Left colon (tissue), 2 donors: ENCODE measurements at places on chromosomes 1 and 21.

GRCh38 chr1:11881749-11882441 is 23.1 kb upstream of the NPPB start:
- no peak for DNase-seq

DNA sequence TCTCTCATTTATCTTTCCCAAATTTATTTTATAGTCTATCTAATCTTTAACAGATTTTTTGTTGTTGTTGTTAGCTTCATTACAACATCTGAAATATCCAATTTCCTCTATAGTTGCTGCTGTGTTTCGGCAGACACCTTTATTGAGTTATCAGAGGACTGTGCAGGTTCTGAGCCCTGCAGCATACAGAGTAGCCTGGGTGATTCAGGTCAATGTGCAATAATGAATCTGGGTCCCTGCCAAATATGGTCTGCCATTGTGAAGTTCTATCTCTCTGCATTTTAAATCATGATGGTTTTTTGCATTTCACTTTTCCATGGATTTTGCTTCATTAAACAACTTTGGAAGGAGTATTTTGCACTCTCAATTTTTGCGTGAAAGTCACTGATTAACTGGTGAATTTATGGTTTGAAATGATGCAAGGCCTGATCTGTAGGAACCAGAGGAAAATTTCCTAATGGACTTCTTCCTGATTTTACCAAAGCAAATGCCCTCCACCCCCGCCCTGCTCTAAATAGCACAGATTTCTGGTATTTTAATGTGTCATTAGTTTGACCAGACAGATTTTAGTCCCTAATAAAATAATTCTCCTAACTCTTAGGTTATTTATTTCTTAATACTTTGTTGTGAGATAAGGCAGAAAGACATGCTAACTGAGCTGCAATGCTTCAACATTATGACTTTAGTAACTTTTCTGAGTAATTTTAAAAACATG is 402.3 kb downstream of the PTBP2 start:
- no peak for DNase-seq

- DNase-seq = no peak
Observed at GRCh38 chr1:85490270-85490985, 25.5 kb upstream of the DDAH1 start.

GRCh38 chr1:59769736-59770095 is 45.0 kb upstream of the HOOK1 start:
- DNase-seq = no peak
